ENCODE measurements at places on chromosomes 6 and 20. TPM values are rescaled to one million over a fixed set of nuclear protein-coding genes. Genes with fewer than 3 reads are reported as not detected.

The SLC16A10 gene
- total RNA-seq, result 1.8 TPM

The CRISP1 gene
- total RNA-seq, result not detected

The BNIP5 gene
- total RNA-seq, result not detected

The IYD gene
- total RNA-seq, result 1.1 TPM

The OPRL1 gene
- 0.42 TPM for total RNA-seq

The CCR6 gene
- not detected for total RNA-seq

The PMEPA1 gene
- total RNA-seq, result 15.2 TPM

The LGSN gene
- not detected for total RNA-seq

GRCh38 chr20:36210436-36211021 lies 25.7 kb upstream of the AAR2 start:
- DNase-seq, result no peak

DNA sequence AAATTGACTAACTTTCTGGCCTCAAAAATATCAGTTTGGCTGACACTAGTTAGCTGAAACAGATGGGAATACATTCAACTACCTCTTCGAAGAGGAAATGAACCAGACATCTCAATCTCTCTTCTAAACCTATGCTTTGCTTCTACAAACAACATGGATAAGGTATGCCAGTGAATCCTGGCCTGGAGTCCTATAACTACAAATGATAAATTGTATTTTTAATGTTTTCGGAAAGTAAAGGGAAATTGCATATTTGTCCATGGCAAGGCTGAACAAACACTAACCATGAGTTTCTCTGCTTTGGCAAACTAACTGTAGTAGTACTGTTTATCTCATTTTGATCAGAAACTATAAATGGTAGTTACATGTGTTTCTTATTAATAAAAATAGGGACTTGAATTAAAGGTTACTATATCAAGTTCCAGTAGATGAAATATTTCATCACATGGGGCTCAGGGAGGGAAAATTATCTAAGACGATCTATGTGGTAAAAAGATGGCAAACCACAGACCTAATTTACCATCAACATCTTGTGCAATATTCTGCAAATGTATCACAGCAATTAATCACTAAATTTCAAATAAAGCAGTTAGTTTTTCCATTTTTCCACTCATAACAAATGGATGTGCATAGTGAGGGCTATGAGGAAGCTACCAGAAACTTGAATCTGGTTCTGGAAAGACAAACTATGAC lies 76.8 kb downstream of the COL12A1 start:
- no peak for DNase-seq

- DNase-seq, result no peak
Observed at GRCh38 chr6:17591287-17591686, 8.8 kb upstream of the FAM8A1 start.

DNA sequence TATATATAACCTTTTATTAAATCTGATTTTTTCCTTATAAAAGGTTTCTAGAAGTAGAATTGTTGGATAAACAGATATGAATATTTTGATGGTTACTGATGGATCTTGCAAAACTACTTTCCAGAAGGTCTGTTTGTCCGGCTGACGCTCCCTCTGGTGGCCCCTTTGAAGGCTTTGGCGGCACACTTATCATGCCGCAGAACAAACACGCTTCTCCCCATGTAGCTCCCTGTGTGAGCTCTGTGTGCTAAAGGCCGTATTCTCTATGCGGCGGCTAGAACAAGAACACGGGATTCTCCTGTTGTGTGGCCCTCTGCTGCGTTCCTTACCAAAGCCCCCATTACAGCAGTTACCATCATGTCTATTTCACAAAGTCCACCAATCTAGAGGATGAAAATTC lies 30.0 kb downstream of the PPP1R3G start:
- DNase-seq, result peak; percentile 58

GRCh38 chr20:20462185-20462584 lies 94.3 kb downstream of the INSM1 start:
- no peak for DNase-seq

DNA sequence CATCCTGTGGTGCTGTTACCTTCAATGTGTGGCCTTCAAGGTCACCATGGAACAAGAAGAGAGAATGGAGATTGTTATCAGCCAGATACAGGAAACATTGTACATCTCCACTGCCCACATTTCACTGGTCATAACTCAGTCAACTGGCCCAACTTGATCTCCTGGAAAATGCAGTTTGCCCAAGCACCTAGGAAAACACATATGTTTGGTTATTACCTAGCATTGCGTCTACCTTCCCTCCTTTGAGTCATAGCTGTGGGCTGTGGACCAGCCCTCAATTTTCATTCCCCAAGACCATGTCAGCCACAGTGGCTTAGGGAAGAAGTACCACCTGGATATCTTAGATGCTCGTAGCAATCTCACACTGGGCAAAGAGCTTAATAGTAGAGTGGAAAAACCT lies 513.4 kb downstream of the KIF16B start:
- DNase-seq, result no peak

- no peak for DNase-seq
Observed at GRCh38 chr6:89992818-89993217, 98.5 kb downstream of the GJA10 start.

- no peak for DNase-seq
Observed at GRCh38 chr20:62823688-62824475, 7.0 kb downstream of the COL9A3 start.

GRCh38 chr20:38452880-38453624 lies 17.9 kb upstream of the SNHG17 start:
- no peak for DNase-seq

GRCh38 chr6:159913862-159914564 lies 23.2 kb downstream of the MAS1 start:
- no peak for DNase-seq

DNA sequence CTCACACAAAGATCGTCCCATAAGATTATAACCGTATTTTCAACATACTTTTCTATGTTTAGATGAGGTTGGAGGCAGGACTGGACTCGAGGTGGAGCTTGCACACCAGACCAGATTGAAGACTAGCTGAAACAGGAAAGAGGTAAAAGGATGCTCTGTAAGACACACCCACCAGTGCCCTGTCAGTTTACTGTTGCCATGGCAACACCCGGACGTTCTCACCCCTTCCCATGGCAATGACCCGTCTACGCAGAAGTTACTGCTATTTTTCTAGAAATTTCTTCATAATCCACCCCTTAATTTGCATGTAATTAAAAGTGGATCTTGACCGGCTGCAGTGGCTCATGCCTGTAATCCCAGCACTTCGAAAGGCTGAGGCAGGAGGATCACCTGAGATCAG lies 13.6 kb upstream of the SRSF6 start:
- DNase-seq, result no peak

- DNase-seq, result no peak
Observed at GRCh38 chr6:8434727-8435092, 635 bp downstream of the SLC35B3 start.

GRCh38 chr6:47057830-47058540 lies 15.9 kb upstream of the ADGRF1 start:
- no peak for DNase-seq

DNA sequence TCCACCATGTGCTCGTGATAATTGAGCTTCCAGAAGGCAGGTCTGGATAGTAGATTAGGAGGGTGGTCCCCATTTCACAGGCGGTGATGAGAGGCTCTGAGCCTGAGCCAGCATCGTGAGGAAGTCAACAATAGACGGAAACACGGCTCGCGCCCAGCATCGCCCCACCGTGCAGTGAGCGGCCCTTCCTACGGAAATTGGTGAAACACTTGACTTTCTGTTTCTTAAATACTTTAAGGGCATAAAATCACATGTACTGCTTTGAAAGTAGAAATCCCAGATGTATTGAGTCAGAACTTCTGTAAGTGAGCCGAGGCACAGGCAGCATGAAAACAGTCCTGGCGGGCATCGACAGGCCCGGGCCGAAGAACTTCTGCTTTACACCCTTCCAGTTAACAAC lies 4.3 kb upstream of the KIF25 start:
- DNase-seq, result no peak
